ENCODE measurements at places on chromosomes 4 and X. TPM values are rescaled to one million over a fixed set of nuclear protein-coding genes. Genes with fewer than 3 reads are reported as not detected.

The CYSLTR1 gene
- 1.1 TPM for total RNA-seq

The MYL5 gene
- total RNA-seq, result 3.2 TPM

The CSAG2 gene
- not detected for total RNA-seq

GRCh38 chr4:6172093-6172926 lies 28.0 kb downstream of the JAKMIP1 start:
- no peak overlapping the region for H3K4me3 ChIP-seq
- no peaks in the 10 kb centered on the region for H3K36me3 ChIP-seq
- no peak overlapping the region for H3K27ac ChIP-seq
- H3K4me1 ChIP-seq, result no peaks in the 10 kb centered on the region
- H3K27me3 ChIP-seq, result no peaks in the 10 kb centered on the region

DNA sequence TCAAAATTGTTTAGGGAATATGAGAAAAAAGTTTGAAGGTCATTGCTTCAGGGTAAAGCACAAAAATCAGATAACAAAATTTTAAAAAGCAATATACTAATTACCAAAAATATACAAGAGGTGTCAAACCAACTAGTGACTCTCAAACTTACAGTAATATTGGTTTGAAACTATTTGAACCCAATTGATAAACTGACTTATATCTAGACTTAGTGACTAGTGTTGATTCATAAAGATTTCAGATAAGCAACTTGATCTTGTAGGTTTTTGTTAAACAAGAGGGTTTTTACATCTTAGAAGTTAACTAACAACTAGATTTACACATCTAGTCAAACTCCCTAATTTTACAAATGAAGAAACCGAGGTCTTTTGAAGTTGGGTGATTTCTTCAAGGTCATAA lies 7.7 kb downstream of the TAB3 start:
- no peaks in the 10 kb centered on the region for H3K27me3 ChIP-seq
- H3K27ac ChIP-seq, result no peak overlapping the region
- no peaks in the 10 kb centered on the region for H3K36me3 ChIP-seq
- no peaks in the 10 kb centered on the region for H3K4me1 ChIP-seq

- DNase-seq, result no peak
- no peak overlapping the region for H3K27ac ChIP-seq
- no peaks in the 10 kb centered on the region for H3K27me3 ChIP-seq
- no peaks in the 10 kb centered on the region for H3K36me3 ChIP-seq
- no peaks in the 10 kb centered on the region for H3K4me1 ChIP-seq
These were observed 53.2 kb downstream of the DOCK11 start for GRCh38 chrX:118548841-118549240.

DNA sequence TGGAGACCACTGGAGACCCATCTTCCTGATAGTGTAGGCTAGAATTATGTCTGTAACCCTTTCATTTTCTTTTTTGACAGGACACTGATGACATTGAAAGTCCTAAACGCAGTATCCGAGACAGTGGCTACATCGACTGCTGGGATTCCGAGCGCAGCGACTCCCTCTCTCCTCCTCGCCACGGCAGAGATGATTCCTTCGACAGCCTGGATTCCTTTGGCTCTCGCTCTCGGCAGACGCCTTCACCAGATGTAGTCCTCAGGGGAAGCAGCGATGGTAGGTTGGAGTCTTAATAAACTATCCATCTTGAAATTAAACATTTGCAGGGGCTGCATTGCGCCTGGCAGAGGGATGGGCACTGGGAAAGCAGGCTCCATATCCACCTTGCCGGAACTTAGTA lies 75.4 kb downstream of the LIMCH1 start:
- H3K27me3 ChIP-seq, result no peaks in the 10 kb centered on the region
- H3K36me3 ChIP-seq, result peaks cover 8% of the 10 kb centered on the region
- no peak for DNase-seq
- H3K4me3 ChIP-seq, result peak overlapping the region; percentile 36
- H3K27ac ChIP-seq, result peak overlapping the region; percentile 69
- H3K4me1 ChIP-seq, result peaks cover 27% of the 10 kb centered on the region

GRCh38 chr4:137703195-137703594 lies 170.9 kb upstream of the PCDH18 start:
- no peak overlapping the region for H3K4me3 ChIP-seq
- no peaks in the 10 kb centered on the region for H3K36me3 ChIP-seq
- no peak for DNase-seq
- H3K27ac ChIP-seq, result no peak overlapping the region
- no peaks in the 10 kb centered on the region for H3K27me3 ChIP-seq
- peaks cover 3% of the 10 kb centered on the region for H3K4me1 ChIP-seq

Data from right atrium auricular region (tissue), 2 donors.